Psoas muscle (tissue), 8 donors: ENCODE measurements at places on chromosomes 1 and 21. TPM values are rescaled to one million over a fixed set of nuclear protein-coding genes. Genes with fewer than 3 reads are reported as not detected.

DNA sequence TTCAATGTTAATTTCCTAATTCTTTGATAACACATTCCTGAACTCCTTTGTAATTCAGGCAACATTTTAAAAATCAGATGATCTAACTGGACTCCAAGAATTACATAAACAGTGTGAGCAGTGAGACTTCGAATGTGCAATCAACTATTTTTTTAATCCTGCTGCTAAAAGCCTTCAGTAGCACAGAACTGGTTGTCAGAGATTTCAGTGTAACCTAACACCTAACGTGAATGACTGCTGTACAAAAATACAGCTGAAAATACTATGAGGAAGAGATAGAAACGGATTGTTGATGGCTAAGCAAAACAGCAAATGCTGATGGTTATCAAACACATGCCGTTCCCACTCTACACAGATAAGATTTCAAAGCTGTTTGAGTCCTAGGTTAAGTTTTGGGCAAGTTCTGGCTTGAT lies 46.1 kb downstream of the APP start:
- peaks cover 19% of the 10 kb centered on the region for H3K4me1 ChIP-seq
- H3K27me3 ChIP-seq = no peaks in the 10 kb centered on the region
- no peak for DNase-seq
- peak overlapping the region; percentile 15 for H3K27ac ChIP-seq
- H3K4me3 ChIP-seq = no peak overlapping the region

Gene PRR9
- not detected for total RNA-seq

GRCh38 chr1:234879147-234880080 lies 249.2 kb downstream of the TOMM20 start:
- H3K4me1 ChIP-seq = peaks cover 25% of the 10 kb centered on the region
- peak overlapping the region; percentile 73 for H3K27ac ChIP-seq
- H3K4me3 ChIP-seq = no peak overlapping the region
- H3K36me3 ChIP-seq = no peaks in the 10 kb centered on the region
- H3K27me3 ChIP-seq = no peaks in the 10 kb centered on the region

- H3K27me3 ChIP-seq = no peaks in the 10 kb centered on the region
- no peak overlapping the region for H3K27ac ChIP-seq
- no peak for DNase-seq
- peaks cover 14% of the 10 kb centered on the region for H3K4me1 ChIP-seq
- no peak overlapping the region for H3K4me3 ChIP-seq
- no peaks in the 10 kb centered on the region for H3K36me3 ChIP-seq
Measured at GRCh38 chr21:36463991-36464390, 15.9 kb downstream of the CLDN14 start.

GRCh38 chr1:24119859-24120756 lies 8.2 kb upstream of the MYOM3 start:
- H3K36me3 ChIP-seq = no peaks in the 10 kb centered on the region
- no peaks in the 10 kb centered on the region for H3K27me3 ChIP-seq
- H3K4me1 ChIP-seq = peaks cover 8% of the 10 kb centered on the region
- DNase-seq = peak; percentile 46
- no peak overlapping the region for H3K4me3 ChIP-seq

- H3K27me3 ChIP-seq = no peaks in the 10 kb centered on the region
- peaks cover 16% of the 10 kb centered on the region for H3K36me3 ChIP-seq
- no peak for DNase-seq
Measured at GRCh38 chr1:150874455-150875196, 1.8 kb downstream of the ARNT start.

Gene LYPD8
- total RNA-seq = not detected

Gene LCE1F
- total RNA-seq = not detected

Gene CYP4B1
- 0.15 TPM for total RNA-seq

Gene CCDC28B
- 38.7 TPM for total RNA-seq

GRCh38 chr1:220751111-220751510 lies 3.0 kb downstream of the MTARC2 start:
- H3K27me3 ChIP-seq = no peaks in the 10 kb centered on the region
- H3K4me3 ChIP-seq = peak overlapping the region; percentile 76
- no peak for DNase-seq
- H3K4me1 ChIP-seq = peaks cover 45% of the 10 kb centered on the region
- H3K36me3 ChIP-seq = peaks cover 2% of the 10 kb centered on the region
- H3K27ac ChIP-seq = peak overlapping the region; percentile 42

DNA sequence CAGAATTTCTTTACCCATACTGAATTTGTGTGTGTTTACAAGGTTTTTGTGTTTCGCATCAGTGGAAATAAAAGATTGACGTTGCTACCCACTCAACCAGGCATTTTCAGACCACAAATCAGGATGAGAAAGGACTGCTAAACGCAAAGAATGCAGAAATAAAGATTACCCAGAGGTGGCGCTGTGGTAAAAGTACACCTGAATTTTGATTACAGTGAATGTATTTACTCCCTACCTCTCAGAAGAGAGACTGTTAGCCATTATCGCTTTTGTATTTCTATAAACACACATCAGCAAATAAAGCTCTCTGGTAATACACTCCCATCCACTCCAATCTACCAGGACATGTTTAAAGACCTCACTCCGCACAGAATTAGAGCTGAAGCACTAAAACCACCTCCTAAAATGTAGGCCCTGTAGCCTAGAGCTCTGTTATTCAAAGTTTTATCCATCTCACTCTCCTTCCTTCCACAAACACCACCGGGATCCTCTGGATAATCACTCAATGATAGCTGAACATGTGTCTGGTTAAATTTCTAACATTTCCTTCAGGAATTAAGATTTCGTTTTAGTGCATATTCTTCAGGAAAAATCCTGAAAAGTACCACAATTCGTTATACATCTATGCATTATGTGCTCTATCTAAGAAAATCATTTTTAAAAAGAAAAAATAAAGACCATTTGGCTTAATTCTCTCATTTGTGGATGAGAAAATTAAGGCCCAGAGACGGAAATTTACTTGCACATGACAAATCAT lies 2.5 kb upstream of the LMO4 start:
- no peaks in the 10 kb centered on the region for H3K4me1 ChIP-seq
- no peak for DNase-seq
- no peaks in the 10 kb centered on the region for H3K36me3 ChIP-seq
- H3K27ac ChIP-seq = no peak overlapping the region
- no peaks in the 10 kb centered on the region for H3K27me3 ChIP-seq
- H3K4me3 ChIP-seq = no peak overlapping the region

Gene TAS1R3
- total RNA-seq = 0.06 TPM

DNA sequence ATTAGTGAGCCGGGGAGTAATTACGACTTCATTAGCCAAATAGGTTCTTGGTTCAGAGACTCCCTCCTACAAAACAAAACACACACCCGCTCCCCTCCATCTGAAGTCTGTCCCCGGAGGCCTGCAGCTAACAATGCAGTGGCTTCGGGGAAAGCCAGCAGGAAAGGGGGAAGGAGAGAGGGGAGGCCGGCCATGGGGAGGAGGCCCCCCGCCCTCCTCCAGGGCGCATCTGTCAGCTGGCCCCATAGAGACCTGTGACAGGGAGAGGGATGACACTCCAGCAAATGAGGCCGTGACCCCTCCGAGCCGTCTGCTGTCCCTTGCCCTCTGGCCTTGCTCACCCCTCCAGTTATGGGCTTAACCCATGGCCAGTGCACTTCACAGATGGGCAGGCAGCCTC lies 12.1 kb upstream of the CNTN2 start:
- no peaks in the 10 kb centered on the region for H3K36me3 ChIP-seq
- no peak overlapping the region for H3K27ac ChIP-seq
- peaks cover 6% of the 10 kb centered on the region for H3K27me3 ChIP-seq
- H3K4me3 ChIP-seq = no peak overlapping the region

Gene TGFB2
- total RNA-seq = 5.1 TPM

- no peaks in the 10 kb centered on the region for H3K36me3 ChIP-seq
- no peaks in the 10 kb centered on the region for H3K27me3 ChIP-seq
- no peaks in the 10 kb centered on the region for H3K4me1 ChIP-seq
- DNase-seq = no peak
- H3K27ac ChIP-seq = no peak overlapping the region
Measured at GRCh38 chr1:67184838-67185421, 18.7 kb downstream of the IL23R start.

Gene LRRC3
- total RNA-seq = 0.13 TPM

Gene ETV3L
- not detected for total RNA-seq

Gene SPRR1A
- not detected for total RNA-seq

Gene TACSTD2
- total RNA-seq = 0.15 TPM

Gene MRPL24
- total RNA-seq = 112 TPM

Gene CHRM3
- total RNA-seq = 0.02 TPM

Gene NMNAT1
- 15.0 TPM for total RNA-seq

Gene CD52
- total RNA-seq = 4.2 TPM

Gene COL9A2
- total RNA-seq = 0.18 TPM

Gene HLX
- 9.2 TPM for total RNA-seq

Gene CNN3
- 23.9 TPM for total RNA-seq

GRCh38 chr1:22833699-22834098 lies 123.1 kb downstream of the EPHB2 start:
- H3K36me3 ChIP-seq = no peaks in the 10 kb centered on the region
- DNase-seq = no peak
- peaks cover 1% of the 10 kb centered on the region for H3K27me3 ChIP-seq
- H3K27ac ChIP-seq = no peak overlapping the region
- no peak overlapping the region for H3K4me3 ChIP-seq

DNA sequence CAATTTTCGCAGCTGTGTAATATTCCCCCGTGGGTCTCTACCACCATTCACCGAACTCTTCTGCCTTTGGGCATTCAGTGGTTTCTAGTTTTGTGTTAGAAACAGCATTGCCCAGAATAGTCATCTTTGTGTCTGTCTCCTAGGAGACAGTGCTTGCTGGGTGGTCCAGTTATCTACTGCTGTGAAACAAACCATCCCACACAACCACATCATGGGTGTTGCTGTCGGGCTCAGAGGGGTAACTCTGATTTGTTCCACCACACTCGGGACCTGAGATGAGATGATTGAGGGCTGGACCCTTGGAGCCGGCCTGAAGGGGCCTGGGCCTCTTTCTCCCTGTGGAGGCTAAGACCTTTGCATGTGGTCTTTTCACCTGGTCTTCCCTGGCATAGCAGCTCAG lies 427.2 kb upstream of the VAMP3 start:
- H3K27ac ChIP-seq = no peak overlapping the region
- DNase-seq = no peak
- no peak overlapping the region for H3K4me3 ChIP-seq

Gene ARHGEF11
- total RNA-seq = 19.9 TPM

Gene GREM2
- 0.90 TPM for total RNA-seq

DNA sequence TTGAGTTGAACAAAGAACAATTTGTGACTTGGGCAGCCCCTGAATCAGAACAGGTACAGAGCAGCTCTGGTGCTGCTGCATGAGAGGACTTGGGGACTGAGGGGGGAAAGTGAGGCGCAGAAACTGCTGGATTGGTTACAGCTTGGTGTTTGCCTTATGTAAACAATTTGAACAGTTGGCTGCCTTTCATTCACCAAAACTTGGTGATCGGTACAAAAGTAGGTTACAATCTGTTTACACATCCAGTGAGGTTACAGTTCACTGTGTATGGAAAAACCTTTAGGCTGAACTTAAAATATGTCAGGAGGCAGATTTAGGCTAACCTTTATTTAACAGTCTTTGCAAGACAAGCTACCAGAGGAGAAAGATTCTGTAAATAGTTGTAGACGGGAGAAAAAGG lies 28.6 kb upstream of the MTR start:
- no peak overlapping the region for H3K27ac ChIP-seq
- H3K4me3 ChIP-seq = no peak overlapping the region
- no peaks in the 10 kb centered on the region for H3K27me3 ChIP-seq
- no peaks in the 10 kb centered on the region for H3K4me1 ChIP-seq
- no peak for DNase-seq
- H3K36me3 ChIP-seq = no peaks in the 10 kb centered on the region

DNA sequence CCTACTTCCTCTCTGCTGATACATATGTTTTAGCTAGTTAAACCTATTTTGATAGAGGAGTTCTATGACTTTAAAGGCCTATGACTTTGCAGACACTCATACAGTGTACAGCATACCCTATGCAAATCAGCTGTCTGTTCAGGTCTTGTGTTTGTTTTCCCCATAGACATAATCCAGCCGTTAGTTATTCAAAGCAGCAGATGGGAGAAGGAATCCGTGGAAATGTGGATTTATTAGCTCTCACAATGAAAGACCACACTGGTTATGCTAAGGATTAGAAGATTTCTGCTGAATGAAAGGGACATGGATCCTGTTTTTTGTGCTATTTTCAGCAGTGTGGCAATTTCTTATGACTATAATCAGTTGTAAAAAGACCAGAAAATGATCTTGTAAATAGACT lies 59.8 kb downstream of the MAST2 start:
- no peak for DNase-seq
- peak overlapping the region; percentile 37 for H3K4me3 ChIP-seq
- peak overlapping the region; percentile 7 for H3K27ac ChIP-seq
- H3K27me3 ChIP-seq = no peaks in the 10 kb centered on the region
- peaks cover 39% of the 10 kb centered on the region for H3K4me1 ChIP-seq

Gene PIK3R3
- total RNA-seq = 23.9 TPM
